Fibroblast of lung (primary cell): ENCODE measurements at places on chromosomes 16 and 17.

GRCh38 chr17:79769570-79770506 lies 8.1 kb upstream of the CBX2 start:
- no peak for DNase-seq

- no peak for DNase-seq
These were observed 230.3 kb downstream of the ENGASE start for GRCh38 chr17:79304884-79305283.

DNA sequence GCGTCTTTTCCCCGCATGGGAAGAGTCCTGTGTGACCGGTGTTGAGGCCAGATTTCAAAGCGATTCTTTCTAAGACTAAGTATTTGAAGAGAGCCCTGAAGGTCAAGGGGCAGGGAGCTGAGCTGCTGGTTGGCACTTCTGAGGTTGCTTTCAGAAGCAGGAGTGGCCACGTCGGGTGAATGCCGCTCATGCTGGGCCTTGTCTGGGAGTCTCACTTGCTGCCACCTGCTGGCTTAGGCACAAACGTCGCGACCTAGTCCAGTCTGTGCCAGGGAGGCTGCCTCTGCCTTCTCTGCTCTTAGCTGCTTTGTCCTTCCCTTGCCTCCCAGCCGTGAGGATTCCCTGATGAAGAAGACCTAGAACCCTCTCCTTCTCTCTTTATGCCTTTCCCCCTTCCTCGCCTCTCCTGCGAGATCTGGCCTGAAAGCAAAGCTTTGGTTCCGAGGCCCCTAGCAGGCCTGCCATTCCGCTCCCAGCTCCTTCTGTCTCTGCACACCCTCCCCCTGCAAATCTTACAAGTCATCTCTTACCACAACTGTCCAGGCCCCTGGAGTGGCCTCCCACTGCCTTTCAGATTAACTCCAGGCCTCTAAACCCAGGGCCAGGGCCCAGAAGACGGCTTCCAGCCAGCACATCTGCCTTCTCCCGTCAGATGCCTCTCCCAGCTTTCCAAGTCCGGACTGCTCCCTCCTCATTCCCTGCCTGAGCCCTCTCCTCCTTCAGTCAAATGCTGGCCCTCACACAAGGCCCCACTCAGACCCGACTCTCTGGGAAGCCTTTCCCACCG lies 11.4 kb downstream of the CTNS start:
- DNase-seq, result peak; percentile 59

DNA sequence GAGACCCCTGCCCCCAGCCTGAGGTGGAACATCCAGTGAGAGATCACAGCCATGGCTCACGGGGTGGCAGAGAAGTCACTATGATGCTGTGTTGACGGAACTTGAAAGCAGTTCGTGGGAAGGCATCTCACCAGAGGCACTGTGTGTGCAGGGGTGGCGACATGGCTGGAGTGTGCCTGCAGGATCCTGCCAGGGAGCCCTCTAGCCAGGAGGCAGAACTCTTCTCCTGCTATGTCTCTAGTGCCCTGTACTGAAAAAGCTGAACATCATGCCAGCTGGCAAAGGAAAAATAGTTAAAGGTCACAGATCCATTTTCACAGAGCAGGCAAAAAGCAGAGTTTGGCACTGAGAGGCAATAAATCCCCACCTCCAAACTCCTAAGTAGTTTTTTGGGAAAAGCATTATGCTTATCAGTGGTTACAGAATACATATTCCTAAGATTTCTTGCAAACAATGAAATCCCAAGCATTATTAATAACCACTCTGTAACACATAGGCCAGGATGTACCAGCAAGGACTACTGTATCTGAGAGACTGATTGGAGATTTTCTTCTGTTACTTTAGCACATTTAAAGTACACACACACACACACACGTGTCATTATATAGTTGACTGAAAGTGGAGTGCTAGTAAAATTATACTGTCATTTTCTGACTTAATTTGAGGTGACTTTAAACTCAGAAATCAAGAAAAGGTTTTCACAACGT lies 36.8 kb downstream of the TNRC6C start:
- peak; percentile 4 for DNase-seq

DNA sequence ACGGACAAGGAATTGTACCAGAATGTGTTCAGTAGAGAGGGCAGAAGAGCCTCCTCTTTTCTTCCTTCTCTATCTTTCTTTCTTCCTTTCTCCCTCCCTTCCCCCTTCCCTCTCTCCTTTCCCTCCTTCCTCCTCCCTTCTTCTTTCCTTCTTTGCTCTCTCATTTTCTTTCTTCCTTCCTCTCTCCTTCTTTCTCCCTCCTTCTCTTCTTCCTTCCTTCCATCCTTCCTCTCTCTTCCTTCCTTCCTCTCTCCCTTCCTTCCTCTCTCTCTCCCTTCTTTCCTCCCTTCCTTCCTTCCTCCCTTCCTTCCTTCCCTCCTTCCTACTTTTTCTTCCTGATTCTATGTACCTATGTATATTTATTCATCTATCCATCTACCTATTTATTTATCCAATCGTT lies 59.7 kb upstream of the SDK2 start:
- DNase-seq, result no peak

DNA sequence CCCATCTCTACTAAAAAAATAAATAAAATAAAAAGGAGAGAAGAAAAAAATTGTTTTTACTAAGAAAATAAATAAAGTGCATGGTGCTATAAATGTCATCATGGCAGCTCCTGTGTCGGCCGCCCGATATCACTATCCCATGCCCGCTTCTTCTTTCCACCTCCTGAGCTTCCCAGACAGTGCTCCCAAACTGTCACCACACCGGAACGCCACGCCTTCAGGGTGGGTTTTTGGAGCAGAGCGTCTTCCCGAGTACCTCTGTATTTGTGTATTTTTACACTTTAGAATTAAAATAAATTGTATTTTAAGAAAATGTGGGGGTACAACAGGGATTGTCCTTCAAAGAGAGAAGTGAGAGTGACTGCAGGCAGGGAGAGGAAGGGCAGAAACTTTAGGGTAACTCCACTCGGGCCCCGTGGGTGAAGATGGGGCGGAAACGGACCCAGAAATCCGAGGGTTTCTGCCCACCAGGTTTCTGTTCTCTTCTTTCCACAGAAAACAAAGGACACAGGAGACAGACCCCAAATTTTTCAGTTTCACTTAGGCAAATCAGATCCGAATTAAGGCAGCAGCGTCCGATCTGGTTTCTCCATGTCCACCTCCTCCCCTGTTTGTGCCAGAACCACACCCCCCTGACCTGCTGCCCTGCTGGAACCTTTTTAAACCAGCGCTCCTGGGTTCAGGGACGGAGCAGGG lies 3.6 kb upstream of the ITGAX start:
- DNase-seq, result no peak

DNA sequence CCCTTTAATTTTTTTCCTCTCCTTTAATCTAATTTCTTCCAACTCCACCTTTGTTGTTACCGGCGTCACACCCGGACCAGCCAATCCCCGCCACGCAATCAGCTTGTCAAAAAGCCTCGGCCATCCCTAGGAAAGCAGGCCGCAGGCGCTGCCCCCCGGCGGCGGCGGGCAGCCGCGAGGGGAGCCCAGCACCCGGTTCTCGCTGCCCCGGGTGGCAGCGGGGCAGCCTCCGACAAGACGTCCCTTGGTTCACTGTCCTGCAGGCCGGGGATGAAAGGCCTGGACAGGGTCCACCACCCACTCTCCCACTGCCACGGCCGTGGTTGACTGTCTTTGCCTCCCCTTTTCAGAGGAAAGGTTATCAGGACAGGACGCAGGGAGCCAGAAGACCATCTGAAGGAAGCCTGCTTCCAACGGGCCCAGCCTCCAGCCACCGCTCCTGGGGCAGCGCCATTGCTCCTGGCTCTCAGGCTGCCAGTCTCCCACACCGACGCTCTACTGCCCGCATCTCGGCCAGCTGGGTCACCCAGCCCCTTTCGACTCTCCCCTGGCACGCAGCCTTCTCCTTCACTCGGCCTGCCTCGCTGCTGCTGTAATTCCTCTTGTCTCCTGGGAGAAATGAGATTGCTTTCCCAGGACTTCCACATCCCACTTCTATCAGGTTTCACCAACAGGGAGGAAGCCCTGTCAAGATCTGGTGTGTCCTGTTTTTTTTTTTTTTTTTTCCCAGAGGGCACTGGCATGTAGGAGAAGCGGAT lies 2.8 kb upstream of the UBTF start:
- DNase-seq, result peak; percentile 74

GRCh38 chr16:66517586-66518263 lies 32.2 kb downstream of the TK2 start:
- no peak for DNase-seq

GRCh38 chr16:15396948-15397594 lies 1.5 kb downstream of the MPV17L start:
- no peak for DNase-seq

DNA sequence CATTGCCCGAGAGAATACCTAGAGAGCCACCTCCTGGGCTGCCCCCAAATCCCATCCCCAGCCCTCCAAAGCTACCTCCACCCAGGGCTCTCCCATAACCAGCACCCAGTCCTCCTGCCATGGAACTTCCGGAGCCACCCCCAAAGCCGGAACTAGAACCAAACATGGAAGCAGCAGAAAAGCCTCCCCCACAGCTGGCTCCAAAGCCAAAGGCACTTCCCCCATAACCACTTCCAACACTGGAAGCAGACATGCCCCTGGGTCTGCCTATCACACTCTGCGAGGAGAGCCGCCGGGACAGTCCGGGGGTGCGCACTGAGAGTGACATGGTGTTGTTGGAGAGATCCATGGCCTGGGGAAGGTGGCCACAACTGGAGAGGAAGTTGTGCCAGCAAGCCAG lies at the start of gene KRT12:
TSS of gene KRT12 (minus strand) at position 386 of the 400 bp plus-strand sequence. CDS start at position 349, 37 bp downstream.
- no peak for DNase-seq

DNA sequence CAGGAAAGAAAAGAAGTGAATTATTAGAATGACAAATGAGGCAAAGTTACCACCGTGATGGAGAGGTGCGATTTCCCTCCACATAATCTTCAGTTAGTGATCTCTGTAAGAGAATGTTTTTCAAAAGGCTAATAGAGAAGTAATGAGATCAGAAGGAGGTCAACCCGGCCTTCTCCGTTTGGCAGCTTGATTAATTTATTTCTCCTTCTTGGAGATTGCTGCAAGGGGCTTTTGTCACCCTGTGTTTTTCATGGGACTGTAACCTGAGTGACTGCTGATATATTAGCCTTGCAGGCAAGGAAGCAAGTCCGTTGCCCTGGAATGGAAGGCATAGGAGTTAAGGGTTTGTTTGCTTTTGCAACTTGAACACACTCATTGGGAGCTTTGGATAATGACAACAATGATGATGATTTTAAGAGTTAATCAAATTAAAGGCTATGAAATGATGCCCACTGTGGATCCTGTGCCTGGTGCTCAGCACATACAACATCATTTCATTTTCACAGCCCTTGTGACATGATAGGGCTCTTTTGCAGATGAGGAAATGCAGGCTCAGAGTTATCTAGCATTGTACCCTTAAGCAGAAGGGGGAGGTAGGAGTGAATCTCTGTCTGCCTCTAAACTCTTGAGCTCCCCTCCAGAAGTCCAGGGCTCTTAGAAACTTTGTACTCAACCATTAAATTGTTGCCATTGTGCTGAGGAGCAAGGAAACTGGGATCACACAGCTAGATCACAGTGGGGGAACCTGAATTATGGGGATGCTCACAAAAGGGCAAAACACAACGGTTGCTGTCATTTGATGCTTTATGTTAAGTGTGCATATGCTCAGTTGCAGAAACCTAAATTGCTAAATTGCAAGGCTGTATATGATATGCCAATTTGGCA lies 226.3 kb downstream of the WWOX start:
- DNase-seq, result no peak

GRCh38 chr16:1942047-1942809 lies 771 bp downstream of the MSRB1 start:
- peak; percentile 35 for DNase-seq

DNA sequence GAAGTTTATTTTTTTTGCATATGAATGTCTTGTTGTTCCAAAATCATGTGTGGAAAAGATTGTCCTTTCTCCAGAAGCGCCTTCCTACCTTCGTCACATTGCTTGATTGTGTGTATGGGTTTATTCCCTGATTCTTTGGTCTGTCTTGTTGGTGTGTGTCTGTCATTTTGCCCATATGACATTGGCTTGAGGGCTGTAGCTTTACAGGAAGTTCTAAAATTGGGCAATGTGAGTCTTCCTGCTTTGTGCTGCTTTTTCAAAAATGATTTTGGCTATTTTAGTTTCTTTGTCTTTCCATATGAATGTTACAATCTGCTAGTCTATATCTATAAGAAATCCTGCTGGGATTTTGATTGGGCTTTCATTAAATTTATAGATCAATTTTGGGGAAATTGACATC lies 217.2 kb downstream of the SNX29 start:
- DNase-seq, result no peak

DNA sequence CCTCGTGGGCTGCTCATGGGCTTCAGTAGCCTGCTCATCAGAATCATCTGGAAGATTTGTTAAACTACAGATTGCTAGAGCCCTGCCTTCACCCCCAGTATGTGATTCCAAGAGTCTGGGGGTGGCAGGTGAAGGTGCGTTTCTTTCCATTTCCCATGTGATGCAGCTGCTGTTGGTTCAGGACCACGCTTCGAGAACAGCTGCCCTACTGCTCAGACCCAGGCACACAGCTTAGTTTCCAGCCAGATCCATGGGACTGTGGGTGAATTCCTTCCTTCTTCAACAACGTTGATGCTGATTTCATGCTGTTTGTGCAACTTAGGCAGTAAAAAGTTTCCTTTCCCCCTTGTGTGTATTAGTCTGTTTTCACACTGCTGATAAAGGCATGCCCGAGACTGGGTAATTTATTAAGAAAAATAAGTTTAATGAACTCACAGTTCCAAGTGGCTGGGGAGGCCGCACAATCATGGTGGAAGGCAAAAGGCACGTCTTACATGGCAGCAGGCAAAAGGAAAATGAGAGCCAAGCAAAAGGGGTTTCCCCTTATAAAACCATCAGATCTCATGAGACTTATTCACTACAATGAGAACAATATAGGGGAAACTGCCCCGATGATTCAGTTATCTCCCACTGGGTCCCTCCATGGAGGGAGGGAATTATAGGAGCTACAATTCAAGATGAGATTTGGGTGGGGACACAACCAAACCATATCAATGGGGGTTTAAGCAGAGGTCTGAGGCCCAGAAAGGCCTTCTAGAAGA lies 159.2 kb downstream of the XYLT1 start:
- no peak for DNase-seq

DNA sequence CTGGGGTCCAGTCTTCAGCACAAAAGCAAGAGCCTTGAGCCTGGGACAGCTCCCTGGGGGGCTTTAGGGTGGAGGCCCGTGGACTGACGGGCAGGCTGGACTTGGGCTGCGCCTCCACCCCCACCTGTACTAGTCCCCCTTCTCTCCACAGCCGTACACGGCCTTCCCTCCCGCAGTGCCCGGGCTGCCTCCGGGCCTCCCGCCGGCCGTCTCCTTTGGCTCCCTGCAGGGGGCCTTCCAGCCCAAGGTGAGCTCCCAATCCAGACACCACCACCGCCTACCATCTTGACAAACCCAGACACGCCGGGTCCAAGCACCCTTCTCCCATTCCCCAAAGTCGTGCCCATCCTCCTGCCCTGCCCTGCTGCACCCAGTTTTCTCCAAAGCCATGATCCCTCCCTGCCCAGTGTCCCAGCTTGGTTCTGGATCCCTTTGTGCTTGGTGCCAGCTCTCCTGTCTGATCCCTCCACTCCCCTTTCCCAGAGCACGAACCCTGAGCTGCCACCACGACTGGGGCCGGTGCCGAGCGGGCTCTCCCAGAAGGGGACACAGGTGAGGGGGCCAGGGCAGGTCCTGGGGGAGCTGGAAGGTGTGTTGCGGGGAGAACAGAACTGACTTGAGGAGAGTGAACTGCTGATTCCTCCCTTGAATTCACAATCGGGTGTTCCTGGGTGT lies 7.1 kb downstream of the FBRS start:
- DNase-seq, result no peak
